ENCODE measurements at places on chromosomes 12 and 14.

DNA sequence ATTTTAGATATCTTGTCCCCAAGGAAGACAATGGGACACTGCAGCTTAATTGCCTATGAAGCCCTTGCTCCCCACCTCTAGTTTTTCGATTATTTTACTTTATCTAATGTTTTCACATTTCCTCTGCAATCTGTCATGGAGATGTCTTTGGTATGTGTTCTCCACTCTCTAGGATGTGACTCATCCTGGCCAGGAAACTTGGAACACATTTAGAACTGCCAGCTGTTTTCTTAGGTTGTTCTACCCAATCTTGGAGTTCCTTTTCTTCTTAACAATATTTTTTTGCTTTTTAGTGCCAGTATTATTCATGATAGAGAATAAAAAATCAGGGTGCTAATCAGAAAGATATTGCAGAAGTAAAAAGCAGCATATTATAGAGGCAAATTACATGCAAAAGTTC is 101.7 kb upstream of the CLEC14A start:
- DNase-seq = no peak

- DNase-seq = no peak
Observed at GRCh38 chr12:54240971-54241588, 38.8 kb downstream of the CBX5 start.

DNA sequence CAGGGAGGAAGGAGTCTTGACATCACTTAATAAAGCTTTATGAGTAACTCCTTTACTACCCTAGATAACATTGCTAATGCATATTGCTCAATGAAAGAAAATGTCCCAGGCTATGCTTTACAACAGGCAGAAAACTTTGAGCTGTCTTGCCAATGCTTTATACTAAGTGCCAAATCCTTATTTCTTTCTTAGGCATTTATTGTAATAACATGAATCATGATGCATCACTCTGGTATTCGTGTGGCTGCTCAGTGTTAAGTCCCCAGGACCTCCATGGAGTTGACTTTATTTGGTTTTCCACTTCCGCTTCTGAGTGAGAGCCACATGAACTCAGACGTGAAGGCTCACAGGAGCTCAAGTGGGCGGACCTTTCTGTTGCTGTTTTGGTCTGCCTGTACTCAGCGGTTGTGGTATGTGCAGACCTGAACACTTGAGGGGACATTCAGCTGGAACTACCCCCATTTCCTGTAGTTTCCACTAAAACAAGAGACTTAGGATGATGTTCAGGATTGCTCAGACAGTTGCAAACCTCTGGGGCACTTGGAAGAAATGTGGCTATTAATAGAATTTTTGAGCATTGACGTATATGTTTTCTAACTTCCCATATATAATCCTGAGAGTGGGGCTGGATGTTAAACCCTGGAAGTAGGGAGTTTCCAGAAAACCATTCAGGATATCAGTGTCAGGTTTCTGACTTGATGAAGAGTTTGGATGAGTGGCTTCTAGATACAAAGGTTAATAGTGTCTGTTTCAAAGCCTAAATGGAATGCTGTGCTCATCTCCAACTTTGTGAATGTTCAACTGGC is 258.6 kb downstream of the MSRB3 start:
- DNase-seq = no peak

DNA sequence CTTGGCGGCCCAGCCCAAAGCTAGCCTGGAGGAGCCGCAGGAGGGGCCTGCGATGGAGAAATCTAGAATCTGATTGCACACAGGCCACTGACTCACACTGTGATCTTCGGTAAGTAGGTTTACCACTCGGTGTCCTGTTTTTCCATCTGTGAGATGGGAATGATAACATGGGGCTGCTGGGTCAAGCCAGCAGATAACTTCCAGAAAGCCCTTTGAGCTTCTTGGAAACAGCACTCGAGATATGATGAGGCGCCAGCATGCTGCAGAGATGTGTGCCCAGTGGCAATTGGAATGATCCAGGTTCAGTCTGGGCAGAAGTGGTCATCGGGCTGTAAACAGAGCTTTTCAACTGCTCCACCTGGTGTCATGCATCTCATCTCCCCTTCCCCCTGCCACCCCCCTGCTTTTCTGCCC is 771.3 kb upstream of the TBX3 start:
- DNase-seq = no peak

- no peak for DNase-seq
Observed at GRCh38 chr12:39867631-39868327, 238.1 kb downstream of the SLC2A13 start.

DNA sequence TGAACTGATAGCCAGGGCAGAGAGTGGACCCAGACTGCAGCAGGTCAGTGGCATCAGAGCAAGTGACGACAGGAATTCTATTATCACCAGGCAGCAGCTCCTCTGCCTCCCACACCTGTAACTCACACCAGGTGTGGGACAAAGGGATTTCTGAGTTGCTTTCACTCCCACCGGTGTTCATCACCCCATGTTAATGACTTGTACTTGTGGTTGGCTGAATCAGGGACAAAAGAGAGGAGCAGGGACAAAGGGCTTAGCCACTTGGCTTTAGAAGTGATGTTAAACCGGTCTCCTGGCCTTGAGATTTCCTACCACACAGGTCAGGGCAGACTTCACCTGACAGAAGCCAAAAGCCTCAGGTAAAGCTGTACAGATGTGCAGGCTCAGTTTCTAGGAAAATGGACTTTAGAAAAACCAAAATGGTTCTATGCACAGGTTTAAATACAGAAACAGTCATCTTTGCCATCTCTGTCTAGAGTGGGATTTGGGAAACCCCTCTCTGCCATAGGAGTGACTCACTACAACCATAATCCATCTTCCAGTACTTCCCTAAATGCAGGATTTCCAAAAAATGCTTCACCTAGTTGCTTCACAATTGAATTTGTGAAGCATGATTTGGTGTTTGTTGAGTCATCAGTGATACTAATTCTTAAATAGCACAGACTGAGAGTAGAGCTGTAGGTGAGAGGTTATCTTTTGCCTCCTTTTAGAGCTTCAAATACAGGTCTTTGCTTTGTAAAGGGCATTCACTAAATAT is 158.5 kb downstream of the PRKCH start:
- DNase-seq = no peak

- no peak for DNase-seq
Observed at GRCh38 chr12:16939871-16940306, 333.9 kb upstream of the LMO3 start.

GRCh38 chr12:120367233-120367923 is 1.6 kb downstream of the MSI1 start:
- DNase-seq = no peak

DNA sequence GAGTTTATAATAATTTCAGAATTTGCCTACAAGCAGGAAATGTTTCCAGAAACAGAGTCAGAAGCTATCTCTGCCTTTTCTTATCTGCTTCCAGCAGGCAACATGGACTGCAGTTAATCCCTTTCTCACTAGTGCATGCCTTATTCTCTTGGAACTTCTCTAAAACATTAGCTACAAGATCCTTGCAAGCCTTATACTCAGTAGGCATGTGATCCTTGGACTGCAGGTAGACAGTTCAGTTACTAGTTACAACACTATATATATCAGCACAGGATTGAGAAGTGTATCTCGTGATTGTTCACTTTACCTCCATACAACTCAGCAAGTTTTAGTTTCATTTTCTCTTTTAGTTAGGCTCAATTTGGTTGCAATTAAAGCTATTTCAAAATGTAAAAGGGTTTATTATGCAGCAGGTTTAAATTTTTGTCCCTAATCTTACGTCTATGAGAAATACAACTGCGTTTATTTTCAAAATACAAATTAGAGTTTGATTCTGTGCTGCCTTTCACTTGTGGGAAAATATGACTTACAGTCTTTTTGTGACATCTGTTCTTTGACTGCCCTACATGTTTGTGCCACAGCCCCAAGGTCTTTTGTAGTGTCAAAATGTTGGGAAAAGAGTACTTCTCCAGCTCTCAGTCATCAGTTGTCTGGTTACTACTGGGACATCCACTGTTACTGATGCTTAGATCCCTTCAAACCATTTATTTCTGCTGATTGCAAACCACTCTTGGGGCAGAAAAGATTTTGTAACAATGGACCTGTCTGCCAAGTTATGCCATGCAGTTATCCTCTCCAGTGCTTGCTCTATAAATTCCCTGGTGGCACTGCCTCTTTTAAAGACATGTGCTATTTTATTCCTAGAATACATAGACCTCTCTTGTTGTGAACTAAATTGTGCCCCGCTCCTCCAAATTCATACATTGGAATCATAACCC is 709.0 kb upstream of the FOXG1 start:
- DNase-seq = no peak

GRCh38 chr14:60648249-60648933 is 886 bp downstream of the SIX1 start:
- DNase-seq = no peak

- no peak for DNase-seq
Observed at GRCh38 chr14:44863271-44863670, 98.5 kb downstream of the KLHL28 start.

GRCh38 chr14:76599559-76600287 is 161.5 kb upstream of the VASH1 start:
- DNase-seq = no peak

GRCh38 chr12:44627387-44628166 is 248.5 kb downstream of the NELL2 start:
- DNase-seq = no peak

- no peak for DNase-seq
Observed at GRCh38 chr12:26730481-26731350, 102.3 kb downstream of the ITPR2 start.

- no peak for DNase-seq
Observed at GRCh38 chr14:102909911-102910310, 12.6 kb upstream of the AMN start.

GRCh38 chr12:126384026-126384564 is 1318.9 kb downstream of the AACS start:
- no peak for DNase-seq

DNA sequence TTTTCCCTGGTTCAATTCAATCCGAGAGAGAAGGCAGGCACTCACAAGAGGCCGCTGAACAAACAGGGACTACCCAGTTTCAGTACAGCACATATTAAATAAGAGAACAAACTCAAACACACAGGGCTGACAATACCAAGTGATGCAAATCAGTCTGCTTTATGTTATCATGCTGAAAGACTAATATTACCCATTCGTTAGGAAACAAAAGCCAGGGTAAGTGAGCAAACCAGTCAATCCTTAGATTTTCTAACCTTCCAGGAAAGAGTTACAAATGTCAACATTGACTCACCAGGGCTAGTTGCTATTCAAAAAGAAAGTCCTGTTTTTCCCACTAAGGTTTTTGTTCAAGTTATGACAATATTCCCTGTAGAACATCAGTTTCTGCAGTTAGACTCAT is 246.2 kb downstream of the C12orf42 start:
- no peak for DNase-seq

DNA sequence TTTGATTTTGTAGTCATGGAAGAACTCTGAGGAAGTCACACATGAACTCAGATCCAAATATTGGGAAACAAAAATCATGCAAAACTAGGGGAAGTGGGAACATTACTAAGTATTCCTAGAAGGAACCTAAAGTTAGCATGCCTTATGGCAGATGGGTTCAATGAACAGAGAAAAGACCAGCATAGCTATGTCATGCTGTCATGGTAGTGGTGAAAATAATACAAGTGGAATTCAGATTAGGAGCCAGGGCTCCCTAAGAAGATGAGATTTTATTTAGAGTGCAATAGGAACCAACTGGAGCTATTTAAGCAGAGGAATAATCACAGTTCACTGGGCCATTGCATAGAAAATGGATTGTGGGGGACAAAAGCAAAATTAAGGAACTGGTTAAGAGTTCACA is 134.0 kb downstream of the DIO2 start:
- no peak for DNase-seq

GRCh38 chr12:124229520-124229919 is 65.4 kb upstream of the RFLNA start:
- DNase-seq = no peak

DNA sequence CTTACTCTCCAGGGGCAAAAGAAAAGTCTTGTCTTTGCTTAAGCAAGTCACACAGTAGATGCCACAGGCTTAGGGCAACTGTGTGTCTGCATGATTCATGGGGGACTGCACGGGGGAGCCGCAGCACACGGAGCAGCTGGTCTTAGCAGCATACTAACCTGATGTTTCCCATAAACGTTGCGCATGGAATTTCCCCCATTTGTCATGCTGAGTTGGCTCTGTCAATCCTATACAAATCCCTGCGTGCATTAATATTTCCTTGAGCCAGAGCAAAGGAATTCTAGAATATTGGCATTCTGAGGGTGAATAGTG is 71.2 kb downstream of the SAMD4A start:
- DNase-seq = no peak

DNA sequence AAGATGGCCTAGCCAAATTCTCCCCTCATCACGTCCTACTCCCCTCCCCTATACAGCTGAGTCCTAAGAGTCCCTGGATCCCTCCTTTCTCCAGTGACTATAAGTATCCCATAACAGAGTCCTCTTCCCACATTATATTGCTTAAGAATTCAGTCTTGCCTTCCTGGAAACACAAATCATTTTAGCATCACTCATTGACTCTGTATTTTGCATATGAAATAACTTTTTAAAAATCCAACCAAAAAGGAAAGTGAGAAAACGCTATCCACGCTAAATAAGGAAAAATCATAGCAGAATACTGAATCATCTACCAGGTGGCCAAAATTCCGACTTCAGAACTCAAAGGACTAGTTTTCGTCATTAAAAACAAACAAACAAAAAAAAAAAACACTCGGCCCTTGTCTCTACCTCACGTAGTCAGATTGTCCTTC is 130.2 kb downstream of the GCH1 start:
- no peak for DNase-seq

GRCh38 chr12:47343684-47344567 is 264.2 kb upstream of the AMIGO2 start:
- no peak for DNase-seq

- no peak for DNase-seq
Observed at GRCh38 chr12:4261655-4262054, 11.9 kb upstream of the CCND2 start.

GRCh38 chr14:75147423-75148071 is 20.7 kb upstream of the NEK9 start:
- no peak for DNase-seq

DNA sequence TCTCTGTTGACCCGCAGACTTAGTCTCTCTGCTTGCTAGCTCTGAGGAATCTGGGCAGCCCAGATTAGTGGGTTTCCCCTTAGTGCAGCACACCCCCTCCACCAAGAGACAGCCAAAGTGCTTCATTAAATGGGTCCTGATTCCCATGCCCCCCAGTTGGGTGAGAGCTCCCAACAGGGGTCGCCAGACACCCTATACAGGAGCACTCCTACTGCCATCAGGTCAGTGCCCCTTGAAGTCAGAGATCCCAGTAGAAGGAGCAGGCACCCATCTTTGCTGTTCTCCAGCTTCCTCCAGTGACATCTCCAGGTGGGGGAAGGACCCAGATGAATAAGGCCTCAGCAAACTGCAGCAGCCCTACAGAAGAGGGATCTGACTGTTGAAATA is 36.7 kb upstream of the C14orf132 start:
- DNase-seq = no peak

- DNase-seq = peak; percentile 48
Observed at GRCh38 chr12:92144631-92145480, 790 bp downstream of the BTG1 start.

GRCh38 chr14:24774187-24774915 is 140.4 kb upstream of the GZMB start:
- DNase-seq = no peak

DNA sequence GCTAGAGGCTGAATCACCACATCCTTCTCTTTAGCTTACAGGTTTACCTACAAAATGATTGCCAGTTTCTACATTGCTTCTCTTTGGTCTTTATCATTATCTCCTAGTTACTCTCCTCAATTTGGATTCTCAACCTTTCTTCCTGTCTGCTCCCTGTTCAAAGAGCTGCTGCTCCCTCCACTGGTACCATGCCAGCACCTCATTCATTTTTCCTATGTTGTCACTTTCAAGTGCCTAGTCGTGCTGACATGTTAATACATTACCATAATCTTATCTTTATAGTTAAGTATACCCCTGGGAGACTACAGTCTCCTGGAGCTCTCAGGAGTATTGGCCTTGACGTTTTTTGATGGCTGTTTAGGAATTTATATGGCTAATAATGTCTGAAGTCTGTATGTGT is 14.2 kb downstream of the FRS2 start:
- DNase-seq = no peak

Measured in activated CD4-positive, CD25-positive, alpha-beta regulatory T cell (primary cell).